ENCODE measurements at places on chromosomes 2 and 18.

DNA sequence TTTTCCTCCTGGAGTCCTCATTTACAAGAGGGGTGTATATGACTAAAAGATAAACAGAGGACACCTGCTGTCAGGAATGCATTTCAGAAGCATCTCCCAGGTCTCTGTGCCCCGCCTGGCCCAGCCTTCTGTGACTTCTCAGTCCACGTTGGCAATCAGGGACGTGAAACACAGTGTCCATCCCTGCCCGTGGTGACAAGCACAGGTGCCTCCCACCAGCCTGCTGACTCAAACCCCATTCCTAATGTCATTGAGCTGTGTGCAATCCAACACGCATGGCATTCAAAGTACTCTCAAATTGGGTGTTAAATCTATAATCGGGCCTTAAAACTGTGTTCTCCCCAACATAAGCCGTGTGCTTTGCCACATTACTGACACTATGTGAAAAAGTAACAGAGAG lies 343.2 kb downstream of the EIPR1 start:
- DNase-seq = no peak

DNA sequence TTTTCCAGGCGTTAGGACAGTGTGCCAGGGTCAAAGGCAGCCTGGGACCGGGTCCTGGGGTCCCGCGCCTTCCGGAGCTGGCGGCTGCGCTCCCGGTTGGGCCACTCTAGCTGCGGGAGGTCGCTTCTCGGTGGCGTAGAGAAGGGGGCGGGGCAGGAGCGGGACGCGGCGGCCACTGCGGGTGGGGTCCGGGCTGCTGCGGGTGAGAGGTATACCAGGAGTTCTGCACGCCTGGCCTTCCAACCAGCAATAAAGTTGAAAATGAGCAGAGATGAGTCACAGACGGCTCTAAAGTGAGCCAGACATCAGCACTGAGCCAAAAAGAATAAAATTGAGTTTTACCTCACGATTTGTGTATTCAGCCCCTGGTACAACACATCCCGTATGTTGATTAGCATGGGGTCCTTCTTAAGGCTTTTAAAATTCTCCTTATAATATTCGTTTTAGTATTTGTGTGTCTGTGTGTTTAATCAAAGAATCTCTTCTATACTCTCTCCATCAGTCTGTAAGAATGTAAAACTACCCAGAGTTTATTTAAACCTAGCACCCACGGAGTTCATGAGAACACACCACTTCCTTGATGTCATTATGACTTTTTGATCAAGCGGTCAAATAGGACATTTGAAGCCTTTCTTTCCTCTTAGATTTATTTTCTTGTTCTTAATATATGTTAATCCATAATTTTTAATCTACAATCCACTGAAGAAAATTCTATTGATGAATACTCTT lies at the start of gene C1GALT1C1L:
TSS of gene C1GALT1C1L (minus strand) at position 108 of the 729 bp plus-strand sequence. CDS start at position 1, 107 bp downstream.
- no peak for DNase-seq

DNA sequence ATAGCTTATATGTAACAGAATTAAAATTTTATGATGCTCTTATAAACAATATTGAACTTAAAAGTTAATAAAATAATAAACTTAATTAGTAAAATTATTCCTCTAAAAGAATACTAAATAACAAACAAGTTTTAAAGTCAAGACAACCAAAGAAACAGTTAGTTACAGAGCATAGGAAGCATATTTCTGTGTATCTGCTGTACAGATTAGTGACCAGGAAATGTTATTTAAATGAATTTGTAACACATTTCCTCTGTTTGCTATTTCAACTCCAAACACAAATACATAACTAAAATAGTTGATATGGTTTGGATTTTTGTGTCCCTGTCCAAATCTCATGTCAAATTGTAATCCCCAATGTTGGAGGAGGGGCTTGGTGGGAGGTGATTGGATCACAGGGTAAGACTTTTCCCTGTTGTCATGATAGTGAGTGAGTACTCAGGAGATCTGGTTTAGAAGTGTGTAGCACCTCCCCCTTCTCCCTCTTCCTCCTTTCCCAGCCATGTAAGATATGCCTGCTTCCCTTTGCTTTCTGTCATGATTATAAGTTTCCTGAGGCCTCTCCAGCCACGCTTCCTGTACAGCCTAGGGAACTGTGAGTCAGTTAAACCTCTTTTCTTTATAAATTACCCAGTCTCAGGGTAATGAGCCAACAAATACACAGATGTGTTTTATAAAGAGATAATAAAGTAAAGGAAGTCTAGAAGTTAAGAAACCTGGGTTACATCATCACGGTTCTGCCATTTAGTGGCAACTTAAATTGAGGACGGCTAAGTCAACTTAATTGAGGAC lies 51.8 kb downstream of the ROCK2 start:
- DNase-seq = no peak

GRCh38 chr2:126115975-126116374 lies 540.0 kb upstream of the GYPC start:
- no peak for DNase-seq

GRCh38 chr2:97950329-97951154 lies 45.2 kb downstream of the TMEM131 start:
- no peak for DNase-seq

DNA sequence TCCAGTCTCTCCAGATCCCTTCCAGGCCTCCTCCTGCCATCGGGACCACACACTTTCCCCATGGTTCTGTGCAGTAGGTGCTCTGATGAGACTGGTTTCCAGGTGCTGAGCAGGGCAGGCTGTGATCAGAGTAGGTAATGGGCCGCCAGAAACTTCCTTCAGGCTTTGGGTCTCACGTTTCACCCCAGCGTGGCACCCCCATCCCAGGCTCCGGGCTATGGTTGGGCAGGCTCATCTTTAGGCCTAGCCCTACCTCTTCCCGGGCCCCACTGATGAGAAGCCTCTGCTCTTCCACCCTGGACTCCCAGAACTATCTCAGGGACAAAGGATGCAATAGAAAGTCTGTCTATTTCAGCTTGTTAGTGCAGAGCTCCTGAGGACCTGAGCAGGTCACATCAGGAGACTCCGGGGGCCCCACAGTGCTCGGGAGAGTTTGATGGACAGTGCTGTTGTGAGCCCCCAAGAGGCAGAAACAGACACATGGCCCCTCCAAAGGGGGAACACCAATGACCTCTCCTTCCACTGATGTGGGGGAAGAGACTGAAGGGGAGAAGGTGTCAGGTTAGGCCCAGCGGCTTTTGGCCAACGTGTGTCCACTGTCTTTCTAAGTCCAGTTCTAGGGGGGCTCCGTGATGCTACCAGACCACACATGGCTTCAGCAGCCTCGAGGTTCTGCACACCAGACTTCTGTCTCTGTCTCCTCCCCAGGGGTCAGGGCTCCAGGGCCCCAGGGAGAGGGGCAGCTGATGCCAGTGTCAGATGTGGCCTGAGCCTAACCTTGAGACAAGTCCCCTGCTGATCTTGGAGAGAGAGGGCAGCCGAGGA lies 5.8 kb upstream of the PROM2 start:
- no peak for DNase-seq

DNA sequence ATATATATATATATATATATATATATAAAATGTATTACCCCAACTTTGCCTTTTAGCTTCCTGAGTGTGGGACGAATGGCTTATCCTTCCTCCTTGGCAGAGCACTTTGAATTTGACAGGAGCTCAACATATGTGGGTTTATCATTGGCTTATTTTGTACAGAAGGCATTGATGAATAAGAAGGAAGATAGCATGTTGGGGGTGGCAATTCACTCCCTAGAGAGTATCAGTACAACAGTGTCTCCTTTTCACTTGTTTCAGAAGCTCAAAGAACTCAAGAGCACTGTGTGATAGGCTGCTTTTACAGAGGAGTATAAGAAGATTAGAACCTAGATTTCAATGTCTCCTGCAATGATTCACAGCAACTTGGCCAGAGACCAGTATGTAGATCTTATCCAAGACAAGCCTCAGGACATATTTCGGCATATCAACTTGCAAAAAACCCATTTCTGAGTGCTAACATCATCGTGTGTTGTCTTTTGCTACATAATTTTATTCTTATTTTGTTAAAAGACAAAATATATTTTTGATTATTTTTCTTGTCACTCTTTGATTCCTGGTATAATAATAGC lies 345.8 kb downstream of the SOCS6 start:
- no peak for DNase-seq

- no peak for DNase-seq
Observed at GRCh38 chr2:101307950-101308431, 510 bp downstream of the RNF149 start.

DNA sequence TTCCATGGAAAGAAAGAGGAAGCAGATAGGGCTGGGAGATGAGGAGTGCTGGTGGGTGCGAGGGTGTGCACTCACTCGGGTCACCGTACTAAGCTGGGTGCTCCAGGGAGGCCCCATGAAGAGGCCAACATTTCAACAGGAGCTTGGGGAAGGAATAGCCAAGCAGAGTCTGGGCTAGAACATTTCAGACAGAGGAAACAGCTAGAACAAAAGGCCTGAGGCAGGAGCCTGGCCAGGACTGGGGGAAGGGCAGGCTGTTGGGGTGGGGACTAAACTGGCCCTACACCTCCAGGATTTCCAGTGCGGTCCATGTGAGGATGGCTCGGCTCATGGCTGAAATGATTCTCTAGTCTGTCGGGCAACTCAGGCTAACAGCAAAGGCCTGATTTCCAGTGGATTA lies 90.8 kb downstream of the ZFP36L2 start:
- no peak for DNase-seq

- no peak for DNase-seq
Observed at GRCh38 chr2:12164689-12165088, 418.3 kb downstream of the LPIN1 start.

Measured in stimulated activated CD4-positive, alpha-beta T cell treated with anti-CD3 and anti-CD28 coated beads, TNF-alpha, amount 100 ng/mL, for 1 hour (primary cell).